ENCODE measurements at places on chromosomes 3 and 15.

DNA sequence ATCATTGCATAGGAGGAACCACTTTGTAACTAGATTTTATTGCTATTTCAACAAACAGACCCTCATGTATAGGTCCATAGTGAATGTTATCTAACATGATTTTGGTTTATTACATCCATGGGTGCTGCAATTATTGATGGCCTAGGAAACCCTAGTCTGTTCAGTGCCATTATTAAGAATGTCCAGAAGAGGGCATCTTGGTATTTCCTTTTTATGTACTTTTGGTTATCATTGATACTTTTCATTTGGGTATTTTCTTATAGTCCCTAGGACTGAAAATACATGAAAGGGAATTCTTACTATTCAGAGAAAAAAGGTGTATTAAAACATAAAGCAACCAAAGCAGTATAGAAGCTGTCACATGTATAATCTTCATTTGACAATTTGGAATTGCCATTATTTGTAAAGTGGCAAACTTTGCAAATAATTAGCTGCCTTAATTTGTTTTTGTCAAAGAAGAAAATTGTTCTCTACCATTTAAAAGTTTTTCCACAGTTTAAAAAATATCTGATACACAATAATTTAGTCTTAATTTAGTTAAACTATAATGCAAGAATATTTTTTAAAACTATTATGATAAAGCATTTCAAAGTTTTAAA lies 48.7 kb downstream of the CNOT10 start:
- peak; percentile 68 for DNase-seq

DNA sequence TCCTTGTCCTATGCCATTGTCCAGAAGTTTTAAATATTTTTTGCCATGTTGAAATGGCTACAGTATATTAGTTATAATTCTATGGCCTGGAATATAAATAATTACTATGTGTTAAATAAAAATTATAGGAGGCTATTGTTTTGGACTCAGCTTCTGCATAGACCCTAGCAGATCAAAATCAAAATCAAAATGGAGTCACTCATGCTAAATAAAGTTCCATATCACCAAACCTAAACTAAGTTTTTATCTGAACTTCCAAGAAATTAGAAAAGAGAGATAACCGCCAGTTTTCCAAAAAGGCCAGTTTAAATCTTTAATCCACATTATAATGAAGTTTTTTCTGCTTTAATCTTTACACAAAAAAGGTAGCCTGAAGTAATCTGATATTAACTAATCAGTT lies 227.8 kb upstream of the P2RY1 start:
- DNase-seq: no peak

- no peak for DNase-seq
These were observed 15.3 kb upstream of the RTP4 start for GRCh38 chr3:187352581-187353575.

DNA sequence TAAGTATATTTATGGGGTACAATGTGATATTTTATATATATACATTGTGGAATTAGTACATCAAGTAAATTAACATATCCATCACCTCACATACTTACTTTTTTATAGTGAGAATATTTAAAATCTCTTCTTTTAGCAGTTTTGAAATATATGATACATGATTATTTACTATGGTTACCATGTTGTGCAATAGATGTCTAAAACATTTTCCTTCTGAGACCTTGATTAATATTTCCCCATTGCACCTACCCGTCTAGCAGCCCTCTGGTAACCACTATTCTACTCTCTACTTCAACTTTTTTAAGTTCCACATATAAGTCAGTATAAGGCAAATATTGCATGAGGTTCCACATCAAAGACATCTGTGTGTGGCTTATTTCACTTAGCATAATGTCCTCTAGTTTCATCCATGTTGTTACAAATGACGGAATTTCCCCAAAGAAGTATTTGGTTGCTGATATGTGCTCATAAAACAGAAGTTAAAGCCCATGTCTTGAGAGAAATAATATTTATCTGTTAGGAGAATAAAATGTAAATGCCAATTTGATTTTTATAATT lies 29.6 kb upstream of the NFKBIZ start:
- no peak for DNase-seq

GRCh38 chr3:99951701-99952100 lies 134.0 kb downstream of the CMSS1 start:
- DNase-seq: no peak

DNA sequence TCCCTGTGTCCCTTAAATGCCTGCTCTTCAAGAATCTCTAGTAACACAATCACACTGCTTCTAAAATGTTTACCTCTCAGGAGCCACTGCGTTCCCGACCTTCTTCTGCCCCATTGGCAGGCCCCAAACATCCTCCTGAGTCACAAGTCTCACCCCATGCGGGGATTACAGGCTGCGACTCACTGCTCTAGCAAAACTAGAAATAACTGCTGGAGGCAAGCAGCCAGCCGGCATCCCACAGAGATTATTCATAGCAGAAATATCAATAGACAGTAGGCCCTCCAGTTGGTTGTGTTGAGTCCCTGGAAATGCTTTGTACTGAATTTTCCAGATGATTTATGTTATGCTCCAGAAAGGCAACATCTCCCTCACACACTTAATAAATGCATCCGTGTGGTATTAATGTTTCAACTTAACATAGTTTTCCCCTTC lies 64.8 kb downstream of the RFTN1 start:
- DNase-seq: peak; percentile 67

DNA sequence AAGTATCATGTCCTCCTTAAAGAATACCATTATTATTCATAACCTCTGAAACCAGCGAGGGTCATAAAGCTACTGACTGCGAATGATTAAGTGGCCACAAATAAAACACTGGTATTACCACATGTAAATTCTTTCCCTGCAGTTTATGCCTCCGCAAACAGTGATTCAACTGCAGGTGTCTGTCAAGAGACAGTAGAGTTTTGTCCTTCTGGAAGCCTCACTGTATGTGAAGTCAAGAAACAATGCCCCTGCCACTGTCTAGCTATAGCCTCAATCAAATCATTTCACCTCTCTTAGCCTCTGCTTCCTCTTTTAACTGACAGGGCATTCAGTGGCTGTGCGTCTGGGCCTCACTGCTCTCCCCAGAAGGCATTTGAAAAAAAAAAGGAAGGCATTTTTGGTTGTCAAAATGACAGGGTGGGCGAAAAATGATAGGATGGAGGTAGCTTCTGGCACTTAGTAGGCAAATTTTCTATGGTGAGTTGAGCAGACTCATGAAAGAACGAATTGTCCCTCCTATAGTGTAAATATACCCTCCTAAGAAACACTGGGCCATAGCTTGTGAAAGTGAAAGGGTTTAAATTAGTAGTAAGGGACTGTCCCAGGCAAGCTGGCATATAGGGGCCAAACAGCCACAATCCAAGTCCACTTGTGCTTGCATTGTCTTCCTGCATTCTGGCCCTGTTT lies 66.7 kb downstream of the FILIP1L start:
- DNase-seq: no peak

GRCh38 chr3:122893282-122893681 lies 98.4 kb downstream of the SLC49A4 start:
- no peak for DNase-seq

DNA sequence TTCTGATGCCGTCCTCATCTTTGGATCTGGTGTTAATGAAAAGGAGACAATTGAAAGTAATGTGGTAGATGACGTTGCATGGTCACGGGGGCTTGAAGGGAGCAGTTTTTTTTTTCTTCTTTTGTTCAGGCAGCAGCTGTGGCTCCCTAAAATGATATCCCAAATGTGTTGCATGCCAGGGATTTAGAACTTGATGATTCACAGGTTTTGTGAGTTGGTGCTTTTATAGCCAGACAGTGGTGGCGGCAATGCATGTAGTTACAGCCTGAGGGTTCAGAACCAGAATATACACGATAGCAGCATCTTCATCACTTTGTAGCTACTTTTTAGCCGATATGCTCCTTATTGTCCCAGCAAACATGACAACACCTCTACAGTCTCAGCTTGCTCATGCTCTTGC lies 133.4 kb downstream of the CHST2 start:
- no peak for DNase-seq

DNA sequence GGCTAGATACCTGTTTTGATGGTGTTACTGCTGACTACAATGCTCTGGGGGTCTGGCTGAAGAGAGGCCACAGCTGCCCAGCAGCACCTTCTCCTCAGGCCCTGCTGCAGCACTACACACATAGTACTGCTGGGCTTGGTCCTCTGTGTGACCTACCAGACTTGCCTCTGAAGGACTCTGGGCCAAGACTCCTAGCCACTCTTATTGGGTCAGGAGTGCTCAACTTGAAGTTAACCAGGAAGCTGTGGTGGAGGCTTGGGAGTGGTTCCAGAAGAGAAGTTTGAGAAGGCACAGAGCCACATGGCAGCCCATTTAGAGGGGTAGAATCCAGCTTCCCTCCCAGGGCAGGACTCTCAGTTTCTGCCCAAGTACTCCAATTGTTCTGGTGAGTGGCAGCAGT lies 16.6 kb downstream of the ELP6 start:
- no peak for DNase-seq

- no peak for DNase-seq
These were observed 16.2 kb upstream of the RPL24 start for GRCh38 chr3:101702726-101703125.

DNA sequence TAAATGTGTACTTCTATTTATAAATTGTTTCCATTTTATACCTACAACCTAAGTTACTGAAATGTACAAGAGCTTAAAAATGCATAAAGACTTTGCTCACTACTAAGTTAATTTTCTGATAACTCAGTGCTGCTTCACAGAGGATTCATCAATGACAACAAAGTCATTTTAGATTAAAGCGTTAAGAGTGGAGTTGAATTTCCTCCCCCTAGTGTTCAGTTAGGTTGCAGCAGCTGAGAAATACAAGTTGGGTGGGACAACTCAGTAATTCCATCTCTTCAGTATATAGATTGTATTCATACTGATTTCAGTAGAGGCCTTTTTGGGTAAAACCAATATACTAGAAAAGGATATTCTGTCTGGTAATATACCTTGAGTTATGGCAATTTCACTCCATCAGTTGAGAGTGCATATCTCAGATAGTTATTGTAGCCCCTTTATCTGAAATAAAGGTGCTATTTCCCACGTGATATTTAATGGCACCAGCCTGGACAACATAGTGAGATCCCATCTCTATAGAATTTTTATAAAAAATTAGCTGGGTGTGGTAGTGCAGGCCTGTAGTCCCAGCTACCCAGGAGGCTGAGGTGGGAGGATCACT lies 6.9 kb upstream of the RPL35A start:
- DNase-seq: peak; percentile 79

DNA sequence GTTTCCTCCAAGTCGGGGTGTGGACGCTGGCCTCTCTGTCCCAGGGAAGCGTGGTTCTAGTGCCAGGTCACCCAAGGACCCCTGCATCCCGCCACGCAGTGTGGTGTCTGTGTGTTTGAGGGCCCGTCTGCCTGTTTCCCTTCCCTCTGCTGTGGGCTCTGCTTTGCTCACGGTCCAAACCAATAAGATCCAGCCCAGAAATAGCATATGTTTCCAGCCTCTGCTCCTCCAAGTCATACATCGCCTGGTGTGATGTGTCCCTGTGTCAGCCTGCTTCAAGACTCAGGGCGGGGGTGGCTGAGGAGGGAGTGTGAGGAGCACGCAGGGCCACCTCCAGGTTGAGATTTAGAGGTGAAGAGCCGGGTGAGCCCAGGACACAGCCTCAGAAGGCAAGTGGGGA lies 21.9 kb upstream of the RPL29 start:
- no peak for DNase-seq

Measured in RKO (cell line).